Mesothelial cell of epicardium (in vitro differentiated cells): ENCODE measurements at places on chromosomes 3 and 15.

DNA sequence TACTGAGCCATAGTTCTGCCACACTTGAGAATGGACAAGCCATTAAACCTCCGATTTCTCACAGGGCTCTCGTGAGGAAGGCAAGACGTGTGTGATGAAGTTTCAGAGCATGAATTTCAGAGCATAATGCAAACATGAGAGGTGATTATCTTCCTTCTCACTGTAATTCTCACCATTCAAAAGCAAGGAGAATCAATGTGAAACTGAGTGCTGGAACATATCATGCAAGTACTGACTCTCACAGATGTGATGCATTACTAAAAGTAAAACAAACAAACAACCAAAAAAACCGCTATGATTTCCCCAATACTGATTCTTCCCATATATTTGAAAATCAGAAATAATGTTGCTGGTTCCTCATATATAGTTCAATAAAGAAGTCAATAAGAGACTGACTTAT lies 23.7 kb downstream of the P3H2 start:
- DNase-seq, result no peak

GRCh38 chr3:56800130-56800831 lies 1.5 kb downstream of the ARHGEF3 start:
- no peak for DNase-seq

GRCh38 chr3:126463521-126463920 lies 12.2 kb downstream of the ZXDC start:
- no peak for DNase-seq

- DNase-seq, result no peak
Observed at GRCh38 chr3:179977356-179977755, 59.4 kb downstream of the PEX5L start.

DNA sequence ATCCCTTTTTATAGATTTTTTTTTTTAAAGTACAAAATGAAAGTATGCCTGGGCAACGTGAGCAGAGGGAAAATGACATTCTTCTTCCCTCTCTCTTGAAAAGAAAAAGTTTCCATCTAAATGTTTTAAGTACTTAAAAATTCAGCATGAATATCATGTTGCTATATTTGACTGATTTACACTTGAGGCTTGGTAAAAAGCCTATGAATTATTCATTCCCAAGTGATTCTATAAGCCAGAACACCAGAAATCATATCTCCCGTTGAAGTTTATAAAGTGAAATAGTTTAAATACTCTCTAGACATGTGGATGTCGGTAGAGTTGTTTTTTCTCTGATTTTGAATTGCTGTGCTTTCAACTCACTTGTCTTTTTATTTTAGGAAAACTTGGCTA lies 276.2 kb upstream of the RARB start:
- DNase-seq, result no peak

DNA sequence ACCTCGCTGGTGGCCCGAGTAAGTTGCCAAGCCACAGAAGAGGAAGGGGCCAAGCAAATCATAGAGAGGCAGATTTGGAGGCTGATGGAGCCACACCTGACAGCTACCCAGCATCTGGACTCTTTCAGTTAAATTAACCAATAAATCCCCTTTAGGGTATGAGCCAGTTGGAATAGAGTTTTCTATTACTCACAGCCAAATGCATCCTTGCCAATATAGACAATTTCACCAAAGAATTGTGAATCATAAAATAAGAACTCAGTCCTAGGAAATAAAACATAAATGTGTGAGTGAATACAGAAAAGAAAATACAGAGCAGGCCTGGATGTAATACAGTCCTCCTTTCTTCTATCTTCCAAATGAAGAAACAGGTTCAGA lies 161.6 kb upstream of the ANKRD28 start:
- DNase-seq, result no peak

- DNase-seq, result no peak
Observed at GRCh38 chr3:707041-707440, 385.8 kb upstream of the CNTN6 start.

DNA sequence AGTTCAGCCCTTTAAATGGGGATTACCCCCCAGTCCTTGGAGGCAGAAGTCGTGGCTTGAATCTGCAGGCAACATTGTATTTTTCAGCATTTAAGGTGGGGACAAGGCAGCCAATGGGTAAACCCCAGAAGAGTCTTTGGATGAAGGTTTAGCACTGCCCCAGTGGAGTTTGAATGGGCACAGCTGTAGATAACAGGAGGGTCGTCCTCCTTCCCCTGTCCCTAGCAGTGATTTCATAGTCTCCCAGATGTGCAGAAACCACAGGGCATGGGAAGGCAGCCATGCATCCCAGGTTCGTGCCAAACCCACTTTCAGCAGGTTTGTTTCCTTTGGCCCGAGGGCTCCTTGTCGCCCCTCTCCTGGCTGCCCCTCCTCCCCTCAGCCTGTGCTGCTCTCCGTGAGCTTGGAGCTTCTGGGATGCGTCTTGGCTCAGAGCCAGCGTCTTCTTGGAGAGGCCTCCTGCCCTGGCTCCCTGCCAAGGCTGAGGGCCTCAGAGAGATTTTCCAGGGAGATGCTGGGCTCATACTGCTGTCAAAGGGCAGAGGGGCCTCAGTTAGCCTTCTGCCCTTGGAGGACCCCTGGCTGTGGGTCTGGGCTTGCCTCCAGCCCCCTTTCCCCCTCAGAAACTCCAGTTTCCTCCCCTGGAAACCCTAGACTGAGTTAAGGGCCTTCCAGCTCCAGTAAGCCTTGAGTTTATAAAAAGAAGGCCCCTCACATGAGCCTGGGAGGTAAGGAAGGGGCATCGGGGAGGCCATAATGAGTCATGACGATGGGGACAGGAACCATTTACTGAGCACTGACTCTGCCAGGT lies 48.9 kb upstream of the POLG start:
- DNase-seq, result peak; percentile 98

GRCh38 chr3:107910713-107911259 lies 180.0 kb downstream of the CD47 start:
- DNase-seq, result no peak

- DNase-seq, result no peak
Observed at GRCh38 chr15:100113351-100114080, 228.3 kb downstream of the ADAMTS17 start.

- no peak for DNase-seq
Observed at GRCh38 chr3:73029321-73029796, 32.1 kb upstream of the EBLN2 start.

- DNase-seq, result no peak
Observed at GRCh38 chr15:41919954-41920538, 26.2 kb upstream of the SPTBN5 start.

DNA sequence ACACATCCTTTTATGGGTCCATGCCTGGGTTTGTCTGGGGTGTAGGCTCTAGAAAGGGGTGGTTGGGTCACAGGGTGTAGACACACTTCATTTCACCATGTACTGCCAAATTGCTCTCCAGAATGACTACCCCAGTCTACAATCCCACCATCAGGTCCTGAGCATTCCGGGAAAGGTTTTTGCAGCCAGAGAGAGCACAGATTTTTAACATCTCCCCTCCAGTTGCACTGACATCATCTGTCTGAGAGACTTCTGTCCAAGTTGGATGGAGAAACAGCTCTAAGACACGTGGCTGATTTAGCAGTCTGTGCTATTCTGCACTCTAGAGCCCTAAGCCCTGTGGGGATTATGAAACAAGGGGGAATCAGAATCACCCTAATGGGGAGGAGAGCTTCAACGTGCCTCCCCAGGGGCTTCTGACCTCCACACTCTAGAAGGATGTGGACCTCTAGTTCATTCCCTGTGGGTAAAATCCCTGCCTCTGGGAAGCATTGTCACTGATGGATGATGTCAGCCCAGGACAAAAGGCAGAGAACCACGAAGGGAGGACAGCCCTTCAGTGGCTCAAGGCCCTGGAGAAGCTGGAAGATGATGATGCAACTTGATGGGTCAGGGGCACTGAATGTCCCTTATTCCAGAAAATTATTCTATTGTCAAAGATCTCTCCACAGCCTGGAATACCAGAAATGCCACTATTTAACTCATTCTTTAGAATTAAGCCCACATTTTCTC lies 71.5 kb downstream of the CD200R1L start:
- DNase-seq, result no peak

DNA sequence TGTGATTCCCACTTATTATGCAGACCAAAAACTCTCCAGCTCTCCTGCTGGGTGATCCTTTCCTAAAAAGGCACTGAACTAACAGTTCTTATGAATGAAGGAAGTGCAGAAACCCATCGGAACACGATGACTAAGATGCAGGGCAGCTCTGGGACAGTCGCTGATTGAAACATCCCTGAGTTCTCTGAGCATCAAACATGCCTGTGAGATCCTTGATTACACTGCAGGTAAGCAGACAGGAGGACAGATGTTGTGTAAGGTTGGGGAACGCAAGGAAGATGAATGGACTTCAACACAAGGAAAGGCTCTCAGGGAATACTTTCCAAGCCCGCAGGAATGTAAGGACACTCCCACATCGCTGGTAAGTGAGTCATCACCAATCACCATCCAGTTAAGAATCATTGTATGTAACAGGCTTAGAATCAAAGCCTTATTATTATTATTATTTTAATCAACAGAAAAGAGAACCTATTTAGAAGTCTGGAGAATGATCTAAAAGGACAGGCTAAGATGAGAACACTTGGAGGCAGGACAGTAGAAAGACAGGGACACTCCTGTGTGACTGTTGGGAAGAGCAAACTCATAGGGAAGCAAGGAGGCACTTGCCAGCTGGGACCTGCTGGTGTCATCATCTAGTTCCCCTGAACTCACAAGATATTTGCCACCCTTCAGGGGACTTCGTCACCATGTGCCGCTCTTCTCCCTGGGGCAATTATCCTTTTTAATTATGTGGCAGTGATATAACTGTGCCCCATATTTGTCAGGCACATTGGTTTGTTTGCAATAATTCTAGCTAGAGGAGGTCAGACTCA lies 26.0 kb downstream of the TMEM158 start:
- DNase-seq, result no peak

- no peak for DNase-seq
Observed at GRCh38 chr3:50453907-50454306, 49.5 kb downstream of the CACNA2D2 start.

DNA sequence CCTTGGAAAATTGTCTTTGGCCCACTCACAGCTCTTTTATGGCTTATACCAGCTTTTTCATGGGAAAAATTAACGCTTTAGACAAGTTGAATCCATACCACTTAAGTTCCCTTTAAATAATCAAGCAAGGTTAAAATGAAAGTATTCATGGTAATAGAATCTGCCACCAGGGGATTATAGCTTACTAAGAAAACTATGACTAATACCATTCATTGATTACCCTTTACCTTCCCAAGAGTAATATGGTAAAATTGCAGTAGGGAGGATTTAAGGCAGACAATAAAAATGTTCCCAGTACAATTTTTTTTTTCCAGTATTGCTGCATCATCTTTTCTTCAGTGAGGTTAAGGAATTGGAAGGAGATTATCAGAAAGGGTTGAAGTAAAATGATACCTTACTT lies 641.1 kb upstream of the NAALADL2 start:
- DNase-seq, result no peak

GRCh38 chr3:126679318-126679751 lies 24.4 kb upstream of the TXNRD3 start:
- DNase-seq, result peak; percentile 59

- no peak for DNase-seq
Observed at GRCh38 chr3:109351231-109351630, 13.9 kb upstream of the DPPA4 start.

DNA sequence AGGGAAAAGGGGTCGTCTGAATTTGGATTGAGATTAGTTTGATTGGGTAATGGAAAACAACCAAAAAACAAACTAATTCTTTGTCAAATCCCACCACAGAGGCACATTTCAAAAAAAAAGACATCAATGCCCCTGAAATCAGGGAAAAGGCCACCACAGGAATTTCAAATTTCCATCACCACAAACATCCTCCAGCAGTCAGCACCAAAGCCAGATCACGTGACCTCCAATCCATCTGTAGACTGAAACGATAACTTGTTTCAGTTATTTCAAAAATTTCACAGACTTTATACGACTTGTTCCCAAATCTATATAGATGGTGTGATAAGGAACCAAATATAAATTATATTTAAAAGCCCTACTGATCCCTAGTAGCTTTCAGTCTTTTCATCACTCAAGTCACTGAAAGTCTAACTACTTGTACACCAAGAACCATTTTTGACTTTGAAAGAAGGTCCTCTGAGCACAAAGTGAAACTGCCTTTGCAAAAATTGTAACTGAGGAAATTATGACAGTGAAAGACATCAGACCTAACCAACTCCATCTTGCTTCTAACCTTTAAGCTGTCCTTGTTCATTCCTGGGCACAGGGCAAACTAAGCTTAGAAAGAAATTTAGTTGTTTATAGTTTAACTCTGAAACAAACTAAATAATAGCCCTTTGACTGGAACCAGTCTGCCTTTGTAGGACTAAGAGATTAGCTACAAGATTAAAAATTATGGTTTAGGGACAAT lies 48.1 kb upstream of the PLCL2 start:
- DNase-seq, result no peak

DNA sequence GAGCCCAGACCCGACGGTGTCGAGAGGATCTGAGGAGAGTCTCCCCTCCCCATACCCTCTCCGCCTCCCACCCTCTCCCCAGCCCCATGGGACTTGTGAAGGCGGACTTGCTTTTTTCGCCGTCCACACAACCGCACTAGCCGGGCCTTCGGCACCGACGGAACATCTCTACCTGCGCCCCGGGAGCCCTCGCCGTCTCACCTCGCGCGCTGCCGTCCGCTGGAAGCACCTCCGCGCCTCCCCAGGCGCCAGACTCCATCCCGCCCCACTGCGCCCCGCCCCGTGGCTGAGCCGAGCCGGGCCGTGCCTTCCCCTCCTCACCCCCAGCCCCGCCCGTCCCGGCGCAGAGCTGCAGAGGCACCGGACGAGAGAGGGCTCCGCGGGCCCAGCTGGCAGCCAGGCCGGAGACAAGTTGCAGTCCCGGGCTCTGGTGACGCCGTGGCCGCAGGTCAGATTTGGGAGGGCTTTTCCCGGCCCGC lies at the start of the genes DUOX1 and DUOXA1:
DUOX1 (plus strand) TSS at position 344 of the 479 bp plus-strand sequence. CDS start 1,973 bp downstream, outside the sequence.
DUOXA1 (minus strand) TSS at position 229 of the 479 bp plus-strand sequence. CDS start 6,865 bp downstream, outside the sequence.
- DNase-seq, result no peak

GRCh38 chr15:93997071-93997658 lies 234.2 kb upstream of the MCTP2 start:
- no peak for DNase-seq

DNA sequence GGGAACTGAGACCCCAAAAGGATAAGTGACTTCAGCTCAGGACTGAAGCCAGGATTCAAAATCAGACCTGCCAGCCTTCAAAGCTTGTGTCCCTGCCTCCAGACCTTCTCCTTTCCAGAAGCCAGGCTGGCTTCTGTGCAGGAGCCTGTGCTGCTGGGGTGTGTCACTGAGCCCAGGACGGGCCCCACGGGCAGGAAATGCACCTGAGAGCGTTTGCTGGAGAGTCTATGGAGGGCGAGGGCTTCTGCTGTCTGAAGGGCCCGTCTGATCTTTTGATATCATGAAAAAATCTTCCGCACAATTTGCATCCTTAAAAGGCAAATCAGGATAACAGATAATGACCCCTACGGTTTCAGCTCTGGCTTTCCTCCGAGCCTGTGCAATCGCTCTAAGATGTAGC lies 125.4 kb downstream of the FAM43A start:
- peak; percentile 14 for DNase-seq

DNA sequence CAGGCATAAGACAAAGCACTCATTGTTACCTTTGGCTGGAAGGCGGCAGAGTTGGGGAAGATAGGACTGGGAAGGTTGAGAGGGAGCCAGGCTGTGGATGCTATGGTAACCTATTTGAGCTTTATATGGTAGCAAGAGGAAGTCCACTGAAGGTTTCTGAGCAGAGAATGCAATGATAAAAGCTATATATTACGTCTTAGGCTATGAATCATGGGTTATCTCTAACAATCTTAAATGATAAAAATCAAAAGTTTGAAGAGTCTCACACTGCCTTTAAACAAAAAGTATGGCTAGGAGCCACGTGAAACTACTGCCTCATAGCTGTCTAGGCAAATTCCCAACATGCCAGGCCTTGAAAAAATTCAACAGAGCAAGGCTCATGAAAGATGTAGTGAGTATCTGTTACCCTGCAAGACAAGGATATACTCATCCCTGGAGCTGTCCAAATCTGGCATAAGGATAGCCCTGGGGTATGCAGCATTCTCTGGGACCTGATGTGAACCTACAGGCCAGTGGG lies 4.1 kb downstream of the P3H2 start:
- DNase-seq, result no peak
